Umbilical cord (tissue), 2 donors: ENCODE measurements at places on chromosomes 6 and 20. TPM values are rescaled to one million over a fixed set of nuclear protein-coding genes. Genes with fewer than 3 reads are reported as not detected.

The TENT5A gene
- 99.0 TPM for total RNA-seq

The ZSWIM3 gene
- total RNA-seq: 7.7 TPM

The GPX6 gene
- total RNA-seq: 1.4 TPM

The PSMB9 gene
- 0.72 TPM for total RNA-seq

The TRDN gene
- 5.1 TPM for total RNA-seq

The NEURL2 gene
- total RNA-seq: 1.9 TPM

The MOG gene
- total RNA-seq: 2.9 TPM

The PHACTR1 gene
- total RNA-seq: 3.6 TPM

The MUCL3 gene
- total RNA-seq: 2.4 TPM

The MAPK13 gene
- 19.3 TPM for total RNA-seq

The CTCFL gene
- 2.6 TPM for total RNA-seq

The DEFB113 gene
- total RNA-seq: not detected
